NCI-H460 (cell line): ENCODE measurements at places on chromosomes 11 and 22.
A peak's percentile ranks its signal among the peaks of the same experiment; 100 is the strongest.

GRCh38 chr11:19060629-19061028, at the start of gene MRGPRX2:
Gene MRGPRX2, minus strand, starts transcription at chr11:19060717. Its CDS starts 4,315 bp downstream, at chr11:19056402.
- DNase-seq, result no peak

DNA sequence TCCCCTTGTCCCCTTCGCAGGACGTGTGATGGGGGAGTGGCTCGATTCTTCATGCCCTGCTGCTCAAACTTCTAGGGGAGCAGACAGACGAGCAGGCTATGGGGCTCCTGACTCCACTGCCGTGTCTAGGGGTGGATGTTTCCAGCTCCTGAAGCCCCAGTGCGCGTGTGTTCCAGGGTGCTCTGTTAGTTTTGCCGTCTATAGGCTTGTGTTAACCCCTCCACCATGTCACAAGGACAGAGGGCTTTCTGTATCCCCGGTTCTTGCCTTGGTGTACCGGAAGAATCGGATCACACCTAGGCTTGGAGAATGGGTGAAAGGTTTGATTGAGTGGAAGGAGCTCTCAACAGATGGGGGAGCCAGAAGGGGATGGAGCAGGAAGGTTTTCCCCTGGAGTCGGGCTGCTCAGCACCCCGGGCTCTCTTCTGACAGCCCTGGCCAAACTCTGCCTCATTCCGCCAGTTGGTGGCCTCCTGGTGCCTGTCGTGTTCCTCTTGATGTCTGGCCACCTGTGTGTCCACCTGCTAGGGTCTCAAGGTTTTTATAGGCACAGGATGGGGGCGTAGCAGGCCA, 810.7 kb downstream of the BRD1 start:
- no peak for DNase-seq

GRCh38 chr11:111538407-111539114, 2.0 kb upstream of the LAYN start:
- no peak for DNase-seq

DNA sequence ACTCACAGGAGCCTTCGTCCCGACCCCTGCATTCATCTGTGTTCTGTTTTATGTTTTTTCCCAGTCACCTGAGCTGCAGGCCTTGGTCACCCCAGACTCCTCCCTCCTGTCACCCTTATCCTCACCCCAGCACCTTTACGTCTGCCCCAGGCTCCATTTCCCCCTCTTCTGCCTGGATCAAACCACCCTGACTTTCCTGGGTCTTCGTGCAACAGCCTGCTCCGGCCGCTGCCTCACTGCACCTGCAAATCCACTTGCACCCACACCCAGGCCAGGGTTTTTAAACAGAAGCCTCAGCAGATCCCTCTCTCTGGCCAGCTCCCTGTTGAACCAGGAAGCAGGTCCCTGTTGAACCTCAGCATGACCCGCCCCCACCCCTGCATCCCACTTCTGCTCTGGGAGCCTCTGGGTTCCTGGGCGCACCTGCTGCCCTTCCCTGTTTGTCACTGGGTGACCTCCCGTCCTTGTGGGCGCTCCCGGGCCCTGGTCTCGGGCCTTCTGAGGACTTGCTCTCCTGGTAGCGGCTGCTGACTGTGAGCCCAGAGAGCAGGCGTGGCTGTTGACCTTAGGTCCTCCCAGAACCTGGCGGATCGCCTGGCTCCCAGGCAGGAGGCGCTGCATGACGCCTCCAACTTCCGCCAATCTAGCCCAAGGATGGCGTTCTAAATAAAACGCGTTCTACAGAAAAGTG, 12.8 kb downstream of the MAPK8IP2 start:
- peak; percentile 19 for DNase-seq

DNA sequence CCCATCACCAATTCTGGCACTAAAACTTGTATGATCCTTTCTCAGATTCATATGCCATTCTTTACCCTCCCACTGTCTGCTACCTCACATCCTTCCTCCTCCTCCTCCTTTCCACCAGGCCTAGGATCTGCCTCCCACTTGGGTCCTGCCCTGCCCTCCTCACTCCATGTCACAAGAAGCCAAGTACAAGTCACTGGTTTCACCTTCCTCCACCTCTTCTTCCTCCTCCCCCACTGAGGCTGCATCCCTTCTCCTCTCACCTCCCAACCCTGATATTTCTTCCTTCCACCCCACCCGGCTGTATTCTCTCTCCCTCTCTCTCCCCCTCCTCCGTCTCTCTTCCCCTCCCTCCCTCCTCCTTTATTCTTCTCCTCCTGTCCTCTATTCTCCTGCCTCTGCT, 46.6 kb downstream of the LARGE1 start:
- no peak for DNase-seq

GRCh38 chr11:19441752-19442553, 201.2 kb upstream of the E2F8 start:
- peak; percentile 49 for DNase-seq

GRCh38 chr11:133697603-133698180, 147.6 kb downstream of the SPATA19 start:
- no peak for DNase-seq

- no peak for DNase-seq
Measured at GRCh38 chr22:17836992-17837742, 62.9 kb upstream of the BID start.

DNA sequence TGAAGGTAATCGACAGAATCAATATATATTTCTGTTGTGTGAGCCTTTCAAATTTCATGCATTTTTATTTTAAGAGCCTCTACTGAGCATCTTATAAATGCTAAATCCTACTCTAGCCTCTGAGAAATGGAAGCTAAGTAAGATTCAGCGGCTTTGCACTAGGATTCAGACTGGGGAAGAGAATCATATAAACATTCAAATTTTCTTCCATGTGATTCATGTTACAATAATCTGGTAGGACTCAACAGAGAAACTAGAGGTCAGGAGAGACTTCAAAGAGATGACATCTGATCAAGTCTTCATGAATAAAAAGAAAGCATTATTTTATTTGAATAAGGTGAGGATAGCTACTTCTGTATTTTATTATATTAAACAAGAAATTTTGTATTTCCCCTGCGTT, 538.9 kb downstream of the DLG2 start:
- DNase-seq, result no peak

GRCh38 chr11:65236194-65237059, 25.3 kb upstream of the POLA2 start:
- DNase-seq, result no peak
